ENCODE measurements at places on chromosomes 2 and 18. TPM values are rescaled to one million over a fixed set of nuclear protein-coding genes. Genes with fewer than 3 reads are reported as not detected.

Gene TMEM178A
- total RNA-seq = 0.10 TPM

Gene PLEKHB2
- 79.7 TPM for total RNA-seq

Gene ECEL1
- 0.30 TPM for total RNA-seq

Gene RNU2-63P
- not detected for total RNA-seq

Gene RTTN
- total RNA-seq = 7.2 TPM

Gene FECH
- total RNA-seq = 44.6 TPM

Gene PIEZO2
- 0.74 TPM for total RNA-seq

Gene TNFRSF11A
- total RNA-seq = 6.3 TPM

Gene ANKRD29
- total RNA-seq = 10.0 TPM

Gene EMILIN1
- not detected for total RNA-seq

Gene DLX2
- total RNA-seq = 0.89 TPM

Gene E2F6
- 30.5 TPM for total RNA-seq

Gene MAP4K4
- total RNA-seq = 75.2 TPM

Gene GYPC
- total RNA-seq = not detected

Gene IL36G
- not detected for total RNA-seq

Gene FEV
- not detected for total RNA-seq

Gene CD207
- not detected for total RNA-seq

Gene TUBA3E
- total RNA-seq = not detected

Gene ABCB11
- total RNA-seq = 0.02 TPM

Gene GPR45
- not detected for total RNA-seq

Gene AMER3
- total RNA-seq = not detected

Gene NTSR2
- not detected for total RNA-seq

Gene MYL1
- not detected for total RNA-seq

Gene PTCD3
- 78.5 TPM for total RNA-seq

Gene EIF5B
- total RNA-seq = 61.2 TPM

Gene INPP1
- total RNA-seq = 27.1 TPM
